ENCODE measurements at places on chromosomes 5 and 9.
A peak's percentile ranks its signal among the peaks of the same experiment; 100 is the strongest.

DNA sequence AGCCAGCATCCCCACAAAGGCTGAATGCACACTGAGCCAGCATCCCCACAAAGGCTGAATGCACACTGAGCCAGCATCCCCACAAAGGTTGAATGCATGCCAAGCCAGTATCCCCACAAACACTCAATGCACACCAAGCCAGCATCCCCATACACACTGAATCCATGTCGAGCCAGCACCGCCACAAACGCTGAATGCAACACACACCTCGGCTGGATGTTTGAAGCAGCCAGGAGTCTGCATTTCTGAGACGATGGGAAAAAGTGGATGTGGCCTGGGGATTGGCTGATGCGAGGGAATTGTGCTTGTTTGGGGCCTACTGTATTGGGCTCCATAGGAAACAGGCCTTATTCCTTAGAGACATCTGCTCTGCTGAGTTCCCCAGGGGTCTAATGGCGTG lies 30.9 kb upstream of the CEP72 start:
- no peak for DNase-seq

- DNase-seq, result peak; percentile 13
These were observed 25.8 kb downstream of the COL23A1 start for GRCh38 chr5:178564397-178564796.

GRCh38 chr9:71725590-71726338 lies 42.5 kb downstream of the CEMIP2 start:
- DNase-seq, result no peak

- no peak for DNase-seq
These were observed 76.8 kb downstream of the FCHO2 start for GRCh38 chr5:73032635-73033034.

DNA sequence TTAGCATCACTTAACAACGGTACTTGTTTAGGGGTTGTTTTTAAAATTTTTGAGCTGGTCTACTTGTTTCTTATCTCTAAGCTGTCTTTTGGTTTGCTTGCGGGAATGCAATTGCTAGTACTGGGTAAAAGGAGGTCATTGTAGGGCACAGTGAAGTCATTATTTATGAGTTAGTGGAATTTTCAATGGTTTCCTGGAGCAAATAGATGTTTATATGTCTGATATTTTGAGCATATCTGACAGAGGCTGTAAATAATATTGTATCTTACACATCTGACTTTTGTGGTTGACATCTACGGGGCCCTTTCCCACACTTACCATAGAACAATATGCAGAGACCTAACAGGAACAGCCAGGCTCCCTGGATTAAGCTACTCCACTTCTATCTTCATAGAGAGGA lies 90.4 kb upstream of the IL6ST start:
- DNase-seq, result no peak

DNA sequence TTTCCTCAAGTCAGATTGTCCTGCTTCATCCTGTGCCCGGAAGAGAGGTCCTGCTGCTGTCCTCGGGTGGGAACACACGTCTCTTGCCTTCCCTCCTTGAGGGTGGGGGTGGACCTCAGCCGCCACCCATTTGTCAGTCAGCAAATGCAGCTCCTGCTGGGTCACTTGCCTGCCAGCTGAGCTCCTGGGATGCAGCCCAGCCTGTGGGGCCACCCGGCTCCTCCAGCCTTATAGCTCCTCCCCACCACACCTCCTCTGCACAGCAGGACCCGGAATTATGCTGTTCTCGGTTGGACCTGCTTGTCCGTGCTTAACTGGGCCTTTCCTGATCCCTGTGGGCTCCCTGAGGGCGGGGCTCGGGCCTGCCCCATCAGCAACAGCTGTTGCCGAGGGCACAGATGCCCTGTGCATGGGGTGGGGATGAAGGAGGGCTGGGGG lies 52.7 kb downstream of the RXRA start:
- no peak for DNase-seq

GRCh38 chr9:97740848-97741821 lies 44.0 kb upstream of the XPA start:
- DNase-seq, result no peak

DNA sequence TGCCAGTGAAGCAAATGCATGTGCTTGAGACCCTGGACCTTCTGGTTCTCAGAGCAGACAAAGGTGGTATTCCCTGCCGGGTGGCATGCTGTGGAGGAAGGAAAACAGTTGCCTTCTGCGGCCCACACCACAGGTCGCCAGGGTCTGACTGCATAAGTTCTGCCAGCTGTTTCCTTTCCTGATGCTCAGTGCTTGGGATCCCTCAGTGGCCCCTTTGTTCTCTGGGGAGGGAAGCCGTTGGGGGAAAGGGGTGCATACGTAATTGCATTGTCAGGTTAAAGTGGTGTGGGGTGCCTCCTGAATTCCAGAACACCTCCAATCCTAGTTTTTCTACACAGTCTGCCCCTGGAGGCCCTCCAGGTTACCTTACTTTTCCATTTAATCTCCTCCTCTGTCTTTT lies 43.1 kb upstream of the SLC2A8 start:
- no peak for DNase-seq

DNA sequence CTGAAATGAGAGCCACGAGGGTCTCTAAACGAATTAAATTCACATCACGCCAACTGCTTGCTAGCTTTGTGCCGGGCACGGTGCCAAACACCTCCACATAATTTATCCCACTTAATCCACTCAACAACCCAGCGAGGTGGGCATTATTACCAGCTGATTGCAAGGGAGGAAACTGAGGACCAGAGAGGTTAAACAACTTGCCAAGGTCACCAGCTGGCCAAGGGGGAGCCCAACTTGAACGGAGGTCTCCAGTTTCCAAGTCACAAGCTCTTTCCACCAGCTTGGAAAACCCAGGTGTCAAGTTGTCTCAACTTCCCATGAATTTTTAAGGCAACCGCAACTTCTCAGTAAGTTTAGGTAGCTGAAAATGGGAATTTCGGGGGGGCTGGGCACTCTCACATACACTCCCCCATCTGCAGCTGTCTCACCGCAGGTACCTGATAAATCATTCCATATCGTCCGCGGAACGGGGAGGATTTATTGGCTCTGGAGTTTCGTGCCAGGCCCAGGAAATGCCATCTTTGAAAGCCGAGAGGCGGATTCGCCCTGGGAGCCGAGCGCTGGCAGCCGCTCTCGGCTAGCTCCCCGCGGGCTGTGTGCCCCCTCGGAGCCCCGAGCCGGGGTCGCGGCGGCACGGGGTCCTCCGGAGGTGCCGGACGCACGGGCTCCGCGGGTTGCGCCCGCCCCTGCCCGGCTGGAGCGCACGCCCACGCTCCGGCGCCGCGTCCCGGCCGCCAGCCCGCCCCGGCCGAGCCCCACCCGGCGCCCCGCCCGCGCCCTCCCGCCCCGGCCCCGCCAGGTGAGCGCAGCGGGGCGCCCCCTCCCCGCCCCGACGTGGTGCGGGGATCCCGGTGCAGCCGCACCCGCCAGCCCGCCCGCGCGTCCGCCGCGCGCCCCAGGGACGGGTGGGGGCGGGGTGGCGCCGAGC lies 617 bp downstream of the PTPN3 start:
- no peak for DNase-seq

GRCh38 chr5:469752-470483 lies 26.9 kb downstream of the EXOC3 start:
- DNase-seq, result no peak

GRCh38 chr9:91033270-91033669 lies 231.7 kb downstream of the SYK start:
- no peak for DNase-seq

GRCh38 chr9:101513351-101513750 lies 20.3 kb upstream of the RNF20 start:
- no peak for DNase-seq

- no peak for DNase-seq
These were observed 18.3 kb upstream of the CCDC192 start for GRCh38 chr5:127684726-127685467.

DNA sequence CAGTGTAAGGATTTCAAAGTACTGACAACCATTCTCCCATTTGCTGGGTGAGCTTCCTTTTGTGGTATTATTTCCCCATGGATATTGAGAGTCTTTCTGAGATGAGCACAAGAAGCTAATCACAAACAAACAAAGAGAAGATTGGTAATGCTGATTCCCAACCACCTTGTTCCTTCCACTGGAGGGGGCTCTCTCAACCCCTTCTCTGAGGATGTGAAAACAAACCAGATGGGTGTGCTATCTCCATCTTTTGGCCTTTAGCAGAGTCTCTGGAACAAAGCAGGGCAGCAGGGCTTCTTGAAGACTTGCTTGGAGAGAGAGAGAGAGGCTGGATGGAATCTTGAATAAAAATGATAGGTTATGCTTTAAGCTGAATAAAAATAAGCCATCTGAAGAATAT lies 576.7 kb upstream of the ZNF462 start:
- no peak for DNase-seq

GRCh38 chr9:136244122-136244968 lies 1.3 kb downstream of the QSOX2 start:
- no peak for DNase-seq

- DNase-seq, result peak; percentile 87
These were observed 232.1 kb upstream of the PIK3R1 start for GRCh38 chr5:67983251-67984110.

GRCh38 chr5:147464211-147464610 lies 45.7 kb downstream of the DPYSL3 start:
- peak; percentile 51 for DNase-seq

- DNase-seq, result peak; percentile 50
These were observed 1.8 kb downstream of the ZFAND5 start for GRCh38 chr9:72363236-72363635.

GRCh38 chr5:54990841-54991258 lies 5.5 kb upstream of the ESM1 start:
- DNase-seq, result no peak

DNA sequence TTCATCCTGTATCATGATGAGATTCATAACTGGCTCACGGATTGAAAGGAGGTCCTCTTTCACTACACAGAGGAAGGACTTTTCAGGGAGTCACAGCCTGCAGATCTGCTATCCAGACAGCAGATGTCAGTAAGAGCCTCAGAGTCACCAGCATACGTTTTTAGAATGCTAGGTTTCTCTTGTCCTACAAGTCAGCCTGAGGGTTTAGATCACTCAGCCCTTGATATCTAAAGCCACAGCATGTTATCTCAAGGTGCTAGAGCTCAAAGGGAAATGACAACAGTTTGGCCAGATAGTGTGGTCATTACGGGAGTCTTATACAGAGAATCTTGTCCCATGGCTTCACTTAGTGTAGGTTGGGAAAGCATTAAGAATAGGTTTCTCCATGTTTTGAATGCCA lies 30.9 kb upstream of the SLC46A2 start:
- peak; percentile 69 for DNase-seq

GRCh38 chr9:126856326-126856877 lies 4.0 kb upstream of the ZBTB34 start:
- no peak for DNase-seq

- no peak for DNase-seq
These were observed 228.7 kb downstream of the DCP2 start for GRCh38 chr5:113205323-113205722.

GRCh38 chr9:4678679-4679267 lies 596 bp upstream of the CDC37L1 start:
- peak; percentile 31 for DNase-seq

GRCh38 chr9:87259543-87260518 lies 237.8 kb upstream of the DAPK1 start:
- no peak for DNase-seq

GRCh38 chr5:149485655-149486615 lies 65.3 kb downstream of the CSNK1A1 start:
- DNase-seq, result no peak

- peak; percentile 97 for DNase-seq
These were observed at the start of gene PAIP2 for GRCh38 chr5:139341689-139342422. Gene PAIP2 (plus strand): TSS chr5:139341854. CDS start chr5:139363785, 21,931 bp downstream.

DNA sequence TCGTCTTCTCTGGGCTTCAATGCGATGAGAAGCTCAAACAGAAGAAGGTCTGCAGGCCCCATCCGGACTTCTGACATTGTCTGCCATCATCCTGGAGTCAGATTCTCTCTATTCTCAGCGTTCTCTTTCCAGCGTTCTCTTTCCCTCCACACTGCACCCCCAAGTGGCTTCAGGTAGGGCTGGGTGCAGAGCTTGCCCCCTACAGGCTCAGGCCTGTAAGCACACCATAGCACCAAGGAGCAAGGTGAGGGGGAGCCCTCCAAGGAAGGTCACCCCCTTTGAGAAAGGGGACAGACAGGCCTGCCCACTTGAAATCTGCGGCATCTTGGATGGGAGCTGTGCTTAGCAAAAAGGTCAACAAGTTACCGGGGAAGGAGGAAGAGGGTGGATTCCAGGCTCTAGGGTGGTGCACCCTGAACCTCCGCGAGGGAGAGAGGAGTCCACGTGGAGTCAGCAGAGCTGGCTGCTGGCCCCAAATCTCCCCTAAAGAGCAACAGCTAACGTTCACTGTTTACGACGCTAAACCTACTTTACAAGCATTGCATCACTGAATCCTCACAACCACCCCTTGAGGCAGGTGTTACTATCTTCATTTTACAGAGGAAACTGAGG lies 27.5 kb downstream of the GPX3 start:
- DNase-seq, result no peak

DNA sequence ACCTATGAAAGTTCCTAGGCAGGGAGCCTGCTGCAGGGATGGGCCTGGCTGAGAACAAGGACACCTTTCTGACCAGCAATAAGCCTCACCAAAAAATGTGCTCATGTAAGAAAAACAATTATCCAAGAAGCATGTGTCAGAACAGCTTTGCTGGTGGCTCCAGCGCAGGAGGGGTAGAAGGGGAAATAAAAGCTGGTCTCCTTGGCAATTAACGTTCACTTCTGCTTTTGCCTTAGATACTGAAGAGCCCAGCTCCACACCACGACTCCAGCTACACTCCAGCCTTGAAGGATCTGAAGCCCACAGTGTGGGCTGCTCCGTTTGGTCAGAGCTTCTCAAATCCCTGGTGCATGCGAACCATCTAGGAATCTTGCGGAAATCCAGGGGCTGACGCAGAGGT lies 107.6 kb upstream of the PHYKPL start:
- DNase-seq, result peak; percentile 79

DNA sequence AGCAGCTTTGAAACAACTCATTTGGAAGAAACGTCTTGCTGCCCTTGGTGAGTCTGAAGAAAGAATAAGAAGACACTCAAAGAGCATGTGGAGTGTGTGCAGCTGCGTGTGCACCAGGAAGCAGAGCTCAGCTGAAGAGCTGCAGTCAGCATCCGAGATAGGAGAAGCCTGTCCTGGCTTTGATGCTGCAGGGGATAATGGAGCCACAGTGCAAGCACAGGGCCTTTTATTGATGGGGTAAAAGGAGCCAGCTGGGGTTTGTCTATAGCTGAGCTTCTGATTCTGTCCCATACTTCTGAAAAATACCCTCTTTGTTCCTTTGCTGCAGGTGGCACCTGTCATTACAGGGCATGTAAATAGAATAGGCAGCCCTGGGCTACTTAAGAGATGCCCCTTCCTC lies 375.7 kb upstream of the ZNF462 start:
- no peak for DNase-seq

All from suppressor macrophage treated with lipopolysaccharide for 4 hours (primary cell).